ENCODE measurements at places on chromosomes 6 and 20.

GRCh38 chr20:47411161-47411560 is 54.7 kb upstream of the ZMYND8 start:
- DNase-seq = no peak

DNA sequence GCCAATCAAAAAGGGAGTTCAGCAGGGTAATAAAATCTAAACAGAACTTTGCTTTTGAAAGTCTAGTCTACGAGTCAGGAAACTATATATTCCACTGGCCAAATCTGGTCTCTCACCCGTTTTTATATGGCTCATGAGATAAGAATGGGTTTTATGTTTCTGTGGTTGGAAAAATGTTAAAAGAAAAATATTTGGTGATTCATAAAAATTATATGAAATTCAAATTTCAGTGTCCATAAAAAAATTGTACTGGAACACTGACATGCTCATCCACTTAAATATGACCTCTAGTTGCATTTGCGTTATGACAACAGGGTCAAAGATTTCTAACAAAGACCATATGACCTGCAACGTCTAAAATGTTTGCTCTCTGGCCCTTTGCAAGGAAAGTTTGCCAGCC is 22.3 kb upstream of the LAMP5 start:
- DNase-seq = no peak

GRCh38 chr6:33631971-33632557 is 10.9 kb downstream of the ITPR3 start:
- no peak for DNase-seq

- DNase-seq = peak; percentile 89
Measured at GRCh38 chr20:17835240-17835933, 133.2 kb downstream of the SNX5 start.

DNA sequence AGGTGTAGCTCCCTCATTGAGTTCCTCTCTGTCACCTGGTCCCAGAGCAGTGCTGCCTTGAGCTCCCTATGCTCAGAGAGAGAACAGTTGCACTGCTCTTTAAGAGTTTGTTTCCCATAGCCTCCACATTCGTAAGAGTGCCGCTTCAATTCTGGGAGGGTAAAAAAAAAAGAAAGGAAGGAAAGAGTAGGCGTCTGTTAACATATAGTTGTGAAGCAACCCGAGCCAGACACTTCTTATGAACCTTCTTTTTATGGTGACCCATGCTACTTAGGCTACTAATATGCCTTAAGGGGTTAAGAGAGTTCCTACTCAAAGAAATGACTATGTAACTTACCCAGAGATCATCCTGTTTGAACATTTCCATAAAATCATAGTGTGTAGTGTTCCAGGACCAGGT is 4.3 kb upstream of the ARG1 start:
- DNase-seq = no peak

- DNase-seq = peak; percentile 79
Measured at GRCh38 chr6:122381494-122382265, 17.8 kb upstream of the HSF2 start.

- no peak for DNase-seq
Measured at GRCh38 chr6:105250533-105250932, 70.7 kb upstream of the POPDC3 start.

GRCh38 chr6:160882791-160883279 is 108.7 kb upstream of the MAP3K4 start:
- DNase-seq = peak; percentile 39

DNA sequence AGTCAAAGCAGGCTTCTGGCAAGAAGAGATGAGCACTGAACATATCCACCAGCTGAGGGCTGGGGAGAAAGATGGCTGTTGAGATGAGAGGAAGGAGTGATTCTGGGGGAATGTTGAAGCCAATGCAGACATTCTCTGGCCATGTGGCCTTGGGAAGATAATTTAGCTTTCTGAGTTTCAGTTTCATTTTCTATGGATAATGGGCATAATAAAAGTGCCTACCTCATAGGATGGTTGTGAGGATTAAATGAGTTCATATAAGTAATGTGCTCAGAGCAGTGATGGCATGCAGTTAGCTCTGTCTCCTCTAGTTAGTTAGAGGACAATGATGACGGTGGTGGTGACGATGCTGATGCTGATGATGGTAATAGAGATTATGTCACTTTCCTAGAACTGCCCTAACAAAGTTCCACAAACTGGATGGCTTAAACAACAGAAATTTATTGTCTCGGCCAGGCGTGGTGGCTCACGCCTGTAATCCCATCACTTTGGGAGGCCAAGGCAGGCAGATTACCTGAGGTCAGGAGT is 18.5 kb upstream of the KCNK5 start:
- DNase-seq = no peak

DNA sequence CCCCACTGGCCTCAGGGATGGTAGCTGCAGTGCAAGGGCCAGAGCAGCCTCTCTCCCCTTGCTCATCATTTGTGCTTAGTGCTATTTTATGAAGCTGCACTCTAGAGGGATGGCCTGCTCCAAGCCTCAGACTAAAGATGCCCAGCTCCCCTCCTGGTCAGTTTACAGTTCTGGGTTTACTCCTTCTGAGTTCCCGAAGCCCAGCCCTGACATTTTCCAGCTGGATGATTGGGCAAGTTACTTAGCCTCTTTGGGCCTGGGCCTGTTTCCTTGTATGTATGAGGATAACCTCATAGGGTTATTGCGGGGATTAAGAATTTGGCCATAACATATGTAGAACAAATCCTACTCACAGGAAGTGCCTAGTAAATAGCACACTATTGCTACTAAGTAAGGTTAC is 31.8 kb upstream of the EMILIN3 start:
- no peak for DNase-seq

- DNase-seq = no peak
Measured at GRCh38 chr6:75158176-75158575, 47.7 kb downstream of the COL12A1 start.

DNA sequence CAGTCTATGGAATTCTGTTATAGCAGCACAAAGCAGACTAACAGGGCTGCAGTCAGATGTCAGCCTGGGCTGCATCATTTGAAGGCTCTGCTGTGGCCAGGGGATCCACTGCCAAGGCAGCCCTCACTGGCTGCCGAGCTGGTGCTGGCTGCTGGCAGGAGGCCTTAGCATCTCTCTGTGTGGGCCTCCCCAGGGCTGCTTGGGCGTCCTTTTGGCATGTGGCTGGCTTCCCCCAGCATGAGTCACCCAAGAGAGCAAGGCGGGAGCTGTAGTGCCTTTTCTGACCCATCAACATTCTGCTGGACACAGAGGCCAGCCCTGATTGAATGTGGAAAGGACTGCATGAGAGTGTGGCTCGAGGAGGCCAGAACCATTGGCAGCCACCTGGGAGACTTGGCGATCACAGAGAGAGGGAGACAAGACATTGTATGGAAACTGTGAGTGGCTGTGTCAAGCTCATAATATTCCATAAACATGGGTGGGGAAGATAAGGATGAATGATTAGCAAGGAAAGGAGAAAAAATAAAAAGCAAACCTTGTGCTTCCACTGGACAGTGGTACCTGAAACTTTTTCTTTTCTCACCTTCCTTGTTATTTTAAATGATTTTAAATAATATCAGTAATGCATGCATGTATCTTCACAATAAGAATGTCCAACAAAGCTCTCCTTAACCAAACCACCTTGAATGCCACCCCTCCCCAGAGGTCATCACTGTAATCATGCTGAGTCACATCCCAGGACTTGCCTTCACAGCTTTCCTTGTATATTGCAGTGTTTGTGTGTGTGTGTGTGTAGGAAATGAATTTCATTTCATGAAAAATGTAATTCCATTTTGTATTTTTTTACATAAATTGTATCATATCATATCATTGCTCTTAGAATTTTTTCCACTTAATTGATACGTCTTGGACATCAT is 55.0 kb upstream of the VSX1 start:
- peak; percentile 98 for DNase-seq

DNA sequence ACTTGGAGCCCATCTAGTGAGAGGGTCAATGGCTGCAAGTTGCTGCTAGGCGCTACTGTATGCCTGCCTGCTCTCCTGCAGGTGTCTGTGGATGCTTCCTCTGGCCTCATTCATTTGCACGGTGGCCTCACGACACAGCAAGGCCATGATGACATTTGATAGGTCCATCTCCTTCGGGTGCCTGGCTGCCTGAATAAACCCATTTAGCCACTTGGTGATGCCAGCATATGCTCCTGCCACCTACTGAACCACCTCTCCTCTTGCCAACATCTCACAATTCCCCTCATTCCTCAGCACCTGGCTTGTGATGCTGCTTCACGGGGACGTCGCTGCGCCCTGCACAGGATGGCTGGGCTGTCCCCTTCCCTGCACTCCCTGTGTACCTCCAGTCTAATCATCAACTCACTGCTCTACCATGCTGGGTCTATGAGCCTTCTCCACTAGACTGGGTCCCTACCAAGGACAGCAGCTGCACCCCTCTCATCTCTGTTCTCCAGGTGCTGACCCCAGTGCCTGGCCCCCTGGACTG is 51.1 kb downstream of the AGPAT4 start:
- DNase-seq = no peak

DNA sequence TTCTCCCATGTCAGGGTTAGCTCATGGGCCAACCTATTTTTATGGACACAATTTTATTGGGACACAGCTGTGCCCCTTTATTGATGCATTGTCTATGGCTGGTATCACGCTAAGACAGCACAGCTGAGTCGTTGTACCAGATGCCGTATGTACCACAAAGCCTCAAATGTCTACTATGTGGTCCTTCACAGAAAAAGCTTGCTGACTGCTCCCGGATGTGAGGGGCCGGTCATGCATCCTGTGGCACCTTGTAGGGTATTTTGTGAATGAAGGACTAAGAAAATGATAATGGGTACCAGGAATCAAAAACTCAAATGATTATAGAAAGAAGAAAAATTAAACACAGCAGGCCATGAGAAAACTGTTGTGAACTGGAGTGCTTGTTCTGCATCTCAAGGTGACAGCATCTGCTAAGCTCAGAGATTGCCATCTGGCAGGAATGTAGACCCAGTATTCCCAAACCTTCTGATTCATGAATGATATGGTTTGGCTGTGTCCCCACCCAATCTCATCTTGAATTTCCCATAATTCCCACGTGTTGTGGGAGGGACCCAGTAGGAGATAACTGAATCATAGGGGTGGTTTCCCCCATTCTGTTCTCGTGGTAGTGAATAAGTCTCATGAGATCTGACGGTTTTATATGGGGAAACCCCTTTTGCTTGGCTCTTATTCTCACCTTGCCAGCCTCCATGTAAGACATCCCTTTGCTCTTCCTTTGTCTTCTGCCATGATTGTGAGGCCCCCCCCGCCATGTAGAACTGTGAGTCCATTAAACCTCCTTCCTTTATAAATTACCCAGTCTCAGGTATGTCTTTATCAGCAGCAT is 248.5 kb downstream of the TSHZ2 start:
- no peak for DNase-seq

GRCh38 chr6:26306232-26306631 is 58.8 kb upstream of the BTN3A2 start:
- DNase-seq = peak; percentile 15

GRCh38 chr20:47370214-47370613 is 13.7 kb upstream of the ZMYND8 start:
- DNase-seq = no peak

DNA sequence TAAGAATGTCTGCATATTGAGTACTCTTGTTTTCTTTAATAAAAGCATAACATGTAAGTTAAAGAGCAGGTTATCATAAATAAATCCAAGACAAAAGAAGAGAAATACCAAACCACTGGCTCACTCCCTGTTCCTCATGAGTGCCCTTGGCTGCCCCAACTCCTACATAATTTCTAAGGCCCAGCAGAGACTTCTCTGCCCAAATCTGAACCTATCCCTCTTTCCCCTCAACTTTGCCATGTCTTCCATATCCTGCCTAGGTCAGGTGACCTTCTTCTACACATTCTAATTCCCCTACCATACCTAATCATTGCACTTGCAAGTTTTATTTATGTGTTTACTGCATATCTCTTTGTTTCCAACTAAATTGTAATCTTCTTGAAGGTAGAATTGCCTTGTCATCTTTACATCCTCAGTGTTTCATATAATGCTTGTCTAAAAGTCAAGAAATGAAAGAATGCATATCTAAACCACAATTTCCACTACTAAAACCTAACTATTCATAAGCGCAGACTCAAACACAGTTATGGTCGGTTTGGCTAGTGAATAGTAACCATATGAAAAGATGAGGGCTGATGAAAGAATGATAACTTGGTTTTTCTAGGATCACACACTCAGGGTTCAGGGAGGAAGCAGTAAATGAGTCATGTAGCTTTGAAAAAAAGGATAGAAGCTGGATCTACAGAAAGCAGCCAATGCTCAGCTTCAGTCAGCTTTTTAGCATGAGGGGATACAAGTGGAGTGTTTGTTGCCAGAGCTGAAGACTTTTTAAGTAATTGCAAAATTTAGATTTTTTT is 53.3 kb upstream of the EYA4 start:
- peak; percentile 42 for DNase-seq

DNA sequence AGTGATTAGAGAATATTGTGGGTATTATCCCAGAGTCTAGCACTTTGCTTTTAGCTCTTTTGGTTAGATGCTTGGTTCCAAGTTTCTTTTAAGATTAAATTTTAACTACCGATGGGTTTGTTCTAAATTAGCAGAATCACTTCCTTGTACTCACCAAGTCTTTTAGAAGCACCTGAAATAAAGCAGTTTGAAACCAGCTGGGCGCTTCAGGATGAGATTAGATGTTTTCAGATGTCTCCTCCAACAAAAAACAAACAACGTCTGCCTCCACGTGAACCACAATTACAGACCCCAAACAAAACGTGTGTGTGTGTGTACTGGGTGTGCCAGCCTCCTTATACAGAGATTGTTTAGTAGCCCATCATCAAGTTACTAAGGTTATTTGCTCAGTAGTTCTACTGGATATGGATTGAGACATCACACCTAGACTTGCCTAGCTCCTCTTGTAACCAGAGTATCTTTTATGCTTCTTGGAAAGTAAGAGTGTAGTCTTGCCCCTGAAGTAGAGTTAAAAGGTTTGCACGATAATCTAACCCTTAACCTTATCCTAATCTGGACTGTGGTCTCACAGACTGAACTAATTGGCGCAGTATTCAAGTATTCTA is 2.3 kb downstream of the DSTN start:
- peak; percentile 38 for DNase-seq

DNA sequence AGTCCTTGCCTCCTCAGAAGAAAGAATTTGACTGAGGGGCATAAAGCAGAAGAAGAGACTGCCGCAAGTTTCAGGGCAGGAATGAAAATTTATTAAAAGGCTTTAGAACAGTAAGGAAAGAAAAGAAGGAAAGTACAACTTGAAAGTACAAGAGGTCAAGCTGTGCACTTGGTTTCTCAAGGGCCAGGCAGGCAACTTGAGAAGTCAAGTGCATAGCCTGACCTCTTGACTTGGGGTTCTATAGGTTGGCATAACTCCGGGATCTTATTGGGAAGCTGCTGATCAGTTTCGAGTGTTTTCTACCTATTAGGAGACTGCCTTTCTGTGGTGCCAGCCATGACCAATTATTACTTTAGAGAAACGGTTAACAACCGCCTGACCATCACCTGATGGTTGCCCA is 237.0 kb upstream of the RGS17 start:
- DNase-seq = no peak

GRCh38 chr6:74610352-74610751 is 595.5 kb downstream of the COL12A1 start:
- DNase-seq = no peak

- no peak for DNase-seq
Measured at GRCh38 chr6:2264932-2265331, 19.5 kb upstream of the GMDS start.

GRCh38 chr20:33532753-33533459 is 43.0 kb downstream of the CBFA2T2 start:
- no peak for DNase-seq

Data from astrocyte of the hippocampus (primary cell).